Glomerular endothelial cell (primary cell): ENCODE measurements at places on chromosomes 5 and 9. TPM values are rescaled to one million over a fixed set of nuclear protein-coding genes. Genes with fewer than 3 reads are reported as not detected.

The GADD45G gene
- total RNA-seq, result 0.35 and 0.97 TPM in 2 replicates

The PRR16 gene
- 1.2 and 1.6 TPM in 2 replicates for total RNA-seq

The FOXD4L6 gene
- total RNA-seq, result not detected in 2 replicates

The SCAI gene
- total RNA-seq, result 4.8 and 8.1 TPM in 2 replicates

The STK32A gene
- not detected in 2 replicates for total RNA-seq

The GPR150 gene
- total RNA-seq, result 0.10 and 0.82 TPM in 2 replicates

The RANBP17 gene
- 11.4 and 12.9 TPM in 2 replicates for total RNA-seq

The PPIC gene
- total RNA-seq, result 34.0 and 57.3 TPM in 2 replicates

The TNC gene
- total RNA-seq, result 27.0 and 56.0 TPM in 2 replicates

The GMCL2 gene
- not detected in 2 replicates for total RNA-seq

The PFN3 gene
- total RNA-seq, result not detected in 2 replicates

The SHLD3 gene
- 0.48 and 3.4 TPM in 2 replicates for total RNA-seq

The TRIM36 gene
- total RNA-seq, result 2.4 and 3.7 TPM in 2 replicates

The CDH10 gene
- 1.1 and 2.6 TPM in 2 replicates for total RNA-seq

The PCDHGA11 gene
- total RNA-seq, result 12.3 and 17.5 TPM in 2 replicates

The NMRK1 gene
- 28.4 and 36.1 TPM in 2 replicates for total RNA-seq

The NR2F1-AS1 gene
- total RNA-seq, result 15.1 and 23.0 TPM in 2 replicates

The PLEKHG4B gene
- 0.06 and 0.48 TPM in 2 replicates for total RNA-seq

The EQTN gene
- total RNA-seq, result not detected in 2 replicates
